GM23248 (cell line): ENCODE measurements at places on chromosomes 5 and 9. TPM values are rescaled to one million over a fixed set of nuclear protein-coding genes. Genes with fewer than 3 reads are reported as not detected.

DNA sequence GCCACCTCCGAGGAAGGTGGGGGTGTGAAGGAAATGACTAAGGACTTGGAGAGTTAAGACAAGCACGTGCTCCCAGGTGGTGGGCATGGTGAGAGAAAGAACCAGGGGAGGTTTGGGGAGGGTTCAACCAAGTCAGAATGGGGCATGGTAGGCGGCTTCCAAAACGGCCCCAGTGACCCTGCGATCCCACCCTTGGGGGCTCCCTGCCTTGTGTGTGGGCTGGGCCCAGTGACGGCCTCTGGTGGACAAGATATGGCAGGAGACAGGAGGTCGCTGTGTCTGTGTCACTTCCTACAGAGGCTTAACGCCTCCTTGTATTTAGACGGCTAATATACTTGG, 51.3 kb upstream of the IRX4 start:
- no peak for DNase-seq

GRCh38 chr9:78130853-78131252, 99.2 kb upstream of the GNAQ start:
- no peak for DNase-seq

Gene IGFBPL1
- 0.34 and 0.35 TPM in 2 replicates for polyA plus RNA-seq

Gene SMIM33
- polyA plus RNA-seq, result not detected in 2 replicates

DNA sequence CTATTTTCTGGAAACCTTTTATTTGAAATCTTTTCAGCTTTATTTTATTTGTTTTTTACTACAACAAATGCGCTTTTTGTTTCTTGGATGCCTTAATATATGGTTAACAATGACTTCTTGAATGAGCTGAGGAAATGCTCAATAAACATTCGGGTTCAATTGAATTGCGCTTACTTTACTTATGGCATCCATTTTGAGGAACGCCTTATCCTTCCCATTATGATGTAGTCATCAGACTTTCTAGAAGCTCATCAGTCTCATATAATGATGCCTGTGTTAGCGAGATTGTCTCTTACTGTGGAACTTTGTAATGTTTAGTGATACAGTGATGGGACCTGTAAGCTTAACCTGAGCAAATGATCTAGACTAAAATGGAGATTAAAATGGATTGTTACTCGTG, 916 bp downstream of the SHLD3 start:
- peak; percentile 7 for DNase-seq

DNA sequence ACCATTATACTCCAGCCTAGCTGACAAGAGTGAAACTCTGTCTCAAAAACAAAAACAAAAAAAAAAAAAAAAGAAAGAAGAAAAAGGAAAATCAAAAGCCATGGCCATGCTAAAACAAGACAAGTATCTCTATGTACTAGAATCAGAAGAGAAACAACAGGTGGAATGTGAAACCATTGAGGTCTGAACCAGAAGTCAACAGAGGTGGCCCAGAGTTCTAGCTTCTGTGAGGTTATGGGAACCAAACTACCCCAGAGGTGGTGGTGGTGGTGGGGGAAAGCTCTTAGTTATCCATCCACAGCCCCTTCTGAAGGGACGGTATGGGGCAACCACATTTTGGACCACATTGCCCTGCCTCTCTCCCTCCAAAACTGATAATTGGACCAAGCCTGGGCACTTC, 59.5 kb upstream of the ZNF366 start:
- no peak for DNase-seq

DNA sequence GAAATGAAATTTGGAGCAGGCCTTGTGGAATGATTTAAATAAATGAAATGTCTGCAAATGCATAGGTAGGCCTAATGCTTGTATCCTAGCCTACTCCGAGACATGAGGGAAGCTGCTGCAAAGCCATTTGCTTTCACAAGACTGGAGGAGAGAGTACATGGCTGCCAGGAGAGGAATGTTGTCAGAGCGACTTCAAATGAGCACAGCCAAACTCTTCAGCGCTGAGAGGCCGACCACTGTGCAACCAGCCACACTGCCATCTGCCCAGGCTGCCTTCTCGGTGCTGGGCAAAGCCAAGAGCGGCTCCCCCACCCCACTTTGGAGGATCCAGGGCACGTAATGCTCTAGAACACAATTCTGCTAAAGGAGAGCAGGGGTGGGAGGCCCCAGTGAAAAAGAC, 122.6 kb downstream of the RASEF start:
- no peak for DNase-seq

- DNase-seq, result no peak
Measured at GRCh38 chr9:102225841-102226441, 487.5 kb upstream of the GRIN3A start.

Gene FOXD4L6
- polyA plus RNA-seq, result not detected in 2 replicates

GRCh38 chr5:74328221-74328630, 312.3 kb downstream of the ENC1 start:
- DNase-seq, result no peak

GRCh38 chr5:143826951-143827444, 15.0 kb downstream of the HMHB1 start:
- DNase-seq, result peak; percentile 25
